ENCODE measurements at places on chromosomes 4 and X. TPM values are rescaled to one million over a fixed set of nuclear protein-coding genes. Genes with fewer than 3 reads are reported as not detected.
A peak's percentile ranks its signal among the peaks of the same experiment; 100 is the strongest.

GRCh38 chrX:10350981-10351380, 194.2 kb downstream of the CLCN4 start:
- no peak for DNase-seq

GRCh38 chrX:11423362-11423818, 130.2 kb downstream of the AMELX start:
- no peak for DNase-seq

DNA sequence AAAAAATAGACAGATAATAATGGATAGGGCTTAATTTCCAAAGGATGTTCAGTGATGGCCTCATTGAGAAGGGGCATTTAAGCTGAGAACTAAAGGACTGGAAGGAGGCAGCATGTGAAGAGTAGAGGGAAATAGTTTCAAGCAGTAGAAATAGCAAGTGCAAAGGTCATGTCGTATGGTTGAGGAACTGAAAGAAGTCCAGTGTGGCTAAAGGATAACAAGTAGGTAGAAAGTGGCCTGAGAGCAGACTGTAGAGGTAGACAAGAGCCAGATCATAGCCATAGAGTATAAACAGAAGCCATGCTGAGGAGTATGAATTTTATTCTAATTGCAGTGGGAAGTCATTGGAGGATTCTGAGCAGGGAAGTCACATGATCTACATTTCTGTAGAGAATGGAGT, 72.3 kb downstream of the GRIA3 start:
- no peak for DNase-seq

DNA sequence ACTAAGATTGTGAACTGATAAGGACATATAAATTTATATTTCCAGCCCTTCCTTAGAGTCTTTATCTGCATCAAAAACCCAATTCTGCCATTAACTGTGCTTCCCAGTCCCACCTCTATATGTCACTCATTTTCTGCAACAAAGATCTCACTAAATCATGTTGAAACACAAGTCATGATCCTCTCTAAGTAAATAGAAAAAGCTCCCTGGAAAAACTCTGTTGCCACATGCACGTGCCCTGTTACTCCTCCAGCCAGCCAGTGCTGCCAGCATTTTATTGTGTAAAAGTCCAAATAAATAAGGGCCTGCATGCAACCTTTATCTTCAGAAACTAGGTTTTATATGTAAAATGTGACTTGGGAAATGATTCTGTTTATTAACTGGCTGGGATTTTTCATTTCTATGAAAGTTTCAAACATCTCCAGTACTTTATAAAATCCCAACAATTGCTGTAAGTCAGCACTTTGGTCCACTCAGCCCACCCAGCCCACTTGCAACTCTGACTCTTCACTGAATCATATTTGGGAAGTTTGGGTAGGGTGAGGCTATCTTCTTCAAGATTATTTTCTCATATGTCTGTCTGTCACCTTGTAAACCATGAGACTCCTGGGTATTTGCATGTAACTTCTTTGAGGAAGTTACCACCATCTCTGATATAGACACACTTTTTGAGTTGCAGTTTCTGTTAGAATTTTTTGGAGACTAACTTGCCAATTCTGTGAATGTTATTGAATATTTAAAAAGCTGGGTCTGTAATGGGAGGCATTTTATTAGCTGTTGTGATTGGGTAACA, 40.0 kb upstream of the SMARCA5 start:
- no peak for DNase-seq

GRCh38 chrX:47146121-47146935, 1.3 kb downstream of the RBM10 start:
- no peak for DNase-seq

- no peak for DNase-seq
These were observed 31.5 kb downstream of the SLC9A7 start for GRCh38 chrX:46727441-46727840.

GRCh38 chrX:150856101-150856500, 42.4 kb downstream of the CD99L2 start:
- no peak for DNase-seq

- no peak for DNase-seq
These were observed 129.7 kb downstream of the FRAS1 start for GRCh38 chr4:78186597-78187543.

DNA sequence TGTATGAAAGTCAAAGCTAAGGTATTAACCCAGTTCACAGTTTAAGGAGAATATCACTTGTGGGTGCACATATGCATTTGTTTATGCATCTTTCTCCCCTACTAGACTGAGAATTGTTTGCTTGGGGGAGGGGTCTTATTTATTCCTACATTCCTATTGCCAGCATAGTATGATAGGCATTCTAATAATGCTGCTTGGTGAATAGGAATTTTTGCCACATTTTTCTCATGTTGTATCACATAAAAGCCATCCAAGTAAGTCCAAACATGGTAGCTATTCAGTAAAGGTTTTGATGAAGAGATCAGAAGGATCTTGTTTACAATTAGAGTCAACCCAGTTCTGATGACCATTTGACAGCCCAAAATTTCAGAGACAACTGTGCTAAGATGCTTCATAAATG, 48.6 kb downstream of the ASB9 start:
- DNase-seq = no peak

- no peak for DNase-seq
These were observed 40.4 kb downstream of the ATXN3L start for GRCh38 chrX:13279279-13280018.

GRCh38 chrX:131739823-131740222, 195.9 kb downstream of the OR13H1 start:
- DNase-seq = no peak

GRCh38 chrX:45196701-45197100, 4.0 kb downstream of the DIPK2B start:
- no peak for DNase-seq

DNA sequence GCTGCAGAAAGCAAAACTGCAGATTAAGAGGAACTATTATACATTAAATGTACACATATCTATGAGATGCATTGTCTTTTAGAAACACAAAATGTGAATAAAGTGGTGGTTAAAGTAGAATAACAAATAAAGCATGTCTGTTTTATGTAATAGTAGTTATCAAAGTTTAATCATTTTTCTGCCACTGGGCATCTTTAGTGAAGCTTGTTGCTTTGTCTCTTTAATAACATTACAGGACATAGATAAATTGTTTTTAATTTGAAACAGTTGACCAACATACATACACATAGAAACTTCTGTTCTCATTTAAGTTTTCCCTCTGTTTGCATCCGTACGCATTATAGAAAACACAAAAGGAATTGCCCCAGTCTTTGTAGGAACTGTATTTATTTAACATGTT, 1700.0 kb upstream of the ADGRL3 start:
- DNase-seq = no peak

GRCh38 chrX:72376124-72376523, 70.4 kb upstream of the CITED1 start:
- DNase-seq = no peak

- DNase-seq = no peak
These were observed 539.7 kb upstream of the GRID2 start for GRCh38 chr4:91764085-91764484.

DNA sequence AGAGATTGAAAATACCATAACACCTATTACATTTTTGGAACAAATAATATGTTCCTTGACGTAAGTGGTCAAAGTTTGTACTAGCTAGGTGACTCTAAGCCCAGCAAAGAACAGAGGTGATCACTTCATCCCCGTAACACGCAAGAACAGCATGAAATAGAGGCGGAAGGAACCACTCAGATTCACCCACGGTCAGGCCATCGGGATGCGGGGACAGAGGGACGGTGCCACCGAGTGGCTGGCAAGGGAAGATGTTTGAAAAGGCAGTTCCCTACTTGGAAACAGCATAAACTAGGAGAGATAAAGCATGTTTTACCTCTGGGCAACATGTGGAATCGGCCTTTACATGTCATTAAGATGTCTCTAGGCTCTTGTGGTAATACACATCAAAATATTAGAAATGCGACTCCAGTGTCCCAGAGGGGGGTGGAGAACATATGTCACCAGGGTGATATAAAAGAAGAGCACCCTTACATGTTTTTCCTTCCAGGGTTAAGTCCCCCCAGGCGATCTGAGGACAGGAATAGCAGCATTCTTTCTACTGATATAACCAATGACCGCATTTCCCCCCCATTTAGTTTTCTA, 84.0 kb downstream of the PHKA2 start:
- no peak for DNase-seq

DNA sequence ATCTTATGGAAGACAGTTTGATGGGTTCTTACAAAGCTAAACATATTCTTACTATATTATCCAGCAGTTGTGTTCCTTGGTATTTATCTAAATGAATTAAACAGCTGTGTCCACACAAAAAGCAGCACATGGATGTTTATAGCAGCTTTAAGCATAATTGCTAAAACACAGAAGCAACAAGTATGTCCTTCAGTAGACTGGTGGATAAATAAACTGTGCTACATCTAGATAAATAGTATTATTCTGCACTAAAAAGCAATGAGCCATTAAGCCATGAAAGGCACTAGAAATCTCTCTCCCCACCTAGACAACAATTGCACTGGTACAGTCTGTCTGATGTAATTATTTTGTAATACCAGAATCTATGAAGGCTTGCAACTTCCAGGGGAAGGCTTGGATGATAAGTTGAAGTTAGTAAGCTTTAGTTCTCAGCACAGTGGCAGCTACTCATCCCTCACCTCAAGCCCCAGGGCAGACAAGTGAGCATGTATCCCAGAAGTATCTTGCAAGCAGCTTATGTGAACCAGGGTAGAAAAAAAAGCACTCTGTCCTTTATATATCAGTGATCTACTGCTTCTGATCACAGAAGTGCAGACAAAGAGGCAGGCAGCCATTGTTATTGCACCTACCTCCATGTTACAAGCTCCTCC, 36.9 kb downstream of the WDR17 start:
- no peak for DNase-seq

DNA sequence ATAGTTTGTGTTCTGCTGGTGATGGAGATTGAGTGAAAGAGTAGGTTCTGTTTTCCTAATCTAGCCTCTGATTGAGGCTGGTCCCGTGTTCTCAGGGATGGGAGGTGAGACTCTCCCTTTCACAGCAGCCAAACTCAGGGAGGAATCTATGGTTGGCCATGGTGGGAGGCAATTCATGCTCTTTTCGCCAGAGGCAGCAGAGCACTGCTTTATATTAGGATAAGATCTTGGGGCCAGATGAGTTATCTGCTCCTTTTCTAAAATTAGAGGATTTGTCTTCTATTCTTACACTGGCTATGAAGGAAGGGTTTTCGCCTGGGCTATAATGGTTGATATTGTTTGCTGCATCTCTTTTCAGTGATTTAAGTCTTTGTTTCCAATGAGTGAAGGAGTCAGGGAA, 63.9 kb upstream of the NLGN4X start:
- no peak for DNase-seq

- no peak for DNase-seq
These were observed 25.1 kb downstream of the NDST3 start for GRCh38 chr4:118059397-118059796.

- DNase-seq = no peak
These were observed 28.4 kb downstream of the TMEM131L start for GRCh38 chr4:153494562-153494961.

GRCh38 chrX:15350329-15350996, 15.1 kb upstream of the PIGA start:
- no peak for DNase-seq

GRCh38 chrX:81336455-81337152, 134.7 kb downstream of the SH3BGRL start:
- no peak for DNase-seq

GRCh38 chr4:930028-930551, 2.0 kb downstream of the GAK start:
- DNase-seq = no peak

DNA sequence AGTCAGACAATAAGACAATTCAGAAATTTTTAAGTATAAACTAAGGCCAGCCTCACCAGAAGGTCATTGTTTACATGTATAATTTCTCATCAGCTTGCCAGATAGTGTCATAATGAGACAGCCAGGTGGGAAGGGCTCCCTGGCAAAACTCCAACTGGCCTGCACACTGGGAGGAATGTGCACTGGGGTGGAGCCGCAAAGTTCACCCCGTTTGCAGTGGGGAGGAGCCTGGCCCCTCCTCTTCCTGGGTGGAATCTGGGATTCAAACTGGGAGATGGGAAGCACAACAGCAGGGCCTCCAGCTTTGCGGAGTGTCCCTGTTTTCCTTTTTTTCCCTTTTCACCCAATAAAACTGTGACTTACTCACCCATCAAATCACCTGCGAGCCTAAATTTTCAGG, 329.9 kb downstream of the SMARCA1 start:
- DNase-seq = no peak

DNA sequence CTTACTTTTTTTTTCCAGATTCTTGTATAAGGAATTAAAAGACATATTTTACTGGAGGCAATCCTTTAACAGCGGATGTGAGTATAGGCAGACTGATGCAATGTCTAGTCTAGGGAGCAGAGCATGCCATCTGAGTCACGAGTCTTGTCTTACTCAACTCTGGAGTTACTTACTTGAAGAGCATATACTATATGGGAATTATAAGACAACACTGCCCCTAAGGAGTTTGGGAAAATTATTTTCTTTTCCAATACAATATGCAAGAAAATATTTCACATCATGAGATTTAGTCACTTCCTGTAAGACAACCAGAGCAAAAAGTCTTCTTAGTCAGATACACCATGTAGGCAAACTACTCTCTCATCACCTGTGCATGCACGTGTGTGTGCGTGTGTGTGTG, 537.3 kb upstream of the FTHL17 start:
- DNase-seq = no peak

GRCh38 chr4:138938366-138938690, 77.3 kb upstream of the NOCT start:
- peak; percentile 32 for DNase-seq

DNA sequence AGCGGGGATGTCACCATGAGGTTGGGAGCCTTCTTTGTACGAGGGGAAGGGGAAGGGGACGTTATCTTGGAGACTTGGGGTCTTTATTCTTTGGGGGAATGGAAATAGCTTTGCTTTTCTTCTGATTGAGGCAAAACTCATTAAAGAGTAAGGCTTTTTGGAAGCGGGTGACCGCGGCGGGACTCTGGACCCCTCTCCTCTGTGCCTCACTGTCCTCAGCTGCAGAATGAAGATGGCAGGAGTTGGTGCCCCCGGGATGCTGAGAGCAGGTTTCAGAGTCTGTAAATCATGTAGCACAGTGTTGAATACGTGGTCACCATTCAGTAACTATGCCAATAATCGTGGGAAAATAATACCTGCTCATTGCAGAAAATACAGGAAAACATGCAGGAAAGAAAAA, 32.1 kb downstream of the HTT-AS start:
- DNase-seq = no peak

DNA sequence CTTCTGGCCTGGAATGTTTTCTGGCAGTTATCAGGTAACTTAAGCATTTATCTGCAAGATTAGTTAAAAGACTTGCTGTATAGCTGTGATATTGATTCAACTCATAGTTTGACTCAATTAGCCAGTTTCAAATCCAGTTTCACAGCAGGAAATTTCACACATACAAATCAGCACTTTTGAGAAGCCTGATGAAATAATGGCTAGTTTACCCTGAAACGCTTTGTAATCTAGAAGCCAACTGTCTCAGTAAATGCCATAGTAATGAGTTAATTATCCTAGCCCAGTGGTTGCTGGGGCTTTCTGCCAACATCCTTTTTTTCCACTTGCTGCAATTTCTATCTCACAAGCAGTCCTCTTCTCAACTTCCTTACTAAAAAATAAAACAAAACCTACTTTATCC, 53.1 kb downstream of the ARHGEF38 start:
- no peak for DNase-seq

GRCh38 chr4:2040391-2041238, 18.5 kb upstream of the NAT8L start:
- no peak for DNase-seq

- DNase-seq = no peak
These were observed 112.5 kb downstream of the C4orf33 start for GRCh38 chr4:129208481-129208880.

Gene NWD2
- total RNA-seq = not detected

Gene SOX3
- not detected for total RNA-seq

Gene VEGFC
- total RNA-seq = 15.7 TPM

Gene MAOA
- 0.23 TPM for total RNA-seq

Gene ZDHHC15
- total RNA-seq = 0.05 TPM

Gene HNRNPDL
- 146 TPM for total RNA-seq

Gene MTCP1
- total RNA-seq = 49.5 TPM

Data from Panc1 (cell line).